Esophagus muscularis mucosa (tissue), 4 donors: ENCODE measurements at places on chromosomes 5 and 9. TPM values are rescaled to one million over a fixed set of nuclear protein-coding genes. Genes with fewer than 3 reads are reported as not detected.

GRCh38 chr5:151068433-151069197 is 12.2 kb downstream of the TNIP1 start:
- DNase-seq = no peak

FGF10 gene
- 6.4 TPM for total RNA-seq

MYOZ3 gene
- 0.46 TPM for total RNA-seq

DNA sequence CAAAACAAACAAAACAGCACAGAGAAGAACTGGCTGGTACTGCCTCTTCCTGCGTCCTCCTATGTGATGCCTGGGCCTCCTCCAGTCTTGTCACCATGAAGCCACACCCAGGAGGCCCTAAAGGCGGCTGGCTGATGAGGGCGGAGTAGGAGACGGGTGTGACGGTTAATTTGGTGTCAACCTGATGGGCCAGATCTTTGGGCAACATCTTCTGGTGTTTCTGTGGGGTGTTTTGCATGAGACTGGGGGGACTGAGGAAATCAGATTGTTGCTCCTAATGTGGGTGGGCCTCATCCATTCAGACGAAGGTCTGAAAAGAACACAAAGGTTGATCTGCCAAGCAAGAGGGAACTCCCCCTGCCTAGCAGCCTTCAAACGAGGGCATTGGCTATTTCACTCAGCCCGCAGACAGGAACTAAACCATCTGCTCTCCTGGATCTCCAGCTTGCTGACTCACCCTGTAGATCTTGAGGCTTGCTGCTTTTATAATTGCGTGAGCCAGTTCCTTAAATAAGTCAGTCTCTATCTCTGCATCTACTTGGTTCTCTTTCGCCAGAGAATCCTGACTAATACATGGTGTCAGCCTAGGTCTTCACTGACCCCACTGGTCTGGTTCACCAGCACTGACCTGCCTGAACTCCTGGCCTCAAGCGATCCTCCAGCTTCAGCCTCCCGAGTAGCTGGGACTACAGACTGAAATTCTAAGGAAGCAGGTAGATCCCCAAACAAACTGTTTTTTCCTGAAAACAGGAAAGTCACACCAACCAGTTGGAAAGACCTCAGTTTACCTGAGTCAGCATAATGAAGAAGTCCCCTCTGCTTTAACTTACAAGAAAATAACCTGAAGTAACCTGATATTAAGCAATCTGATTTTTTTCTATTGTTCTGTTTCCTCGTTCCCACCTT is 12.8 kb upstream of the ZFP62 start:
- peak; percentile 83 for DNase-seq

- no peak for DNase-seq
Measured at GRCh38 chr5:105868038-105868780, 1802.5 kb downstream of the EFNA5 start.

KCTD16 gene
- total RNA-seq = under 0.01 TPM
